Stimulated activated CD4-positive, alpha-beta T cell treated with anti-CD3 and anti-CD28 coated beads, Interleukin-4, amount 100 ng/mL, for 48 hours (primary cell): ENCODE measurements at places on chromosomes 4 and X.
A peak's percentile ranks its signal among the peaks of the same experiment; 100 is the strongest.

DNA sequence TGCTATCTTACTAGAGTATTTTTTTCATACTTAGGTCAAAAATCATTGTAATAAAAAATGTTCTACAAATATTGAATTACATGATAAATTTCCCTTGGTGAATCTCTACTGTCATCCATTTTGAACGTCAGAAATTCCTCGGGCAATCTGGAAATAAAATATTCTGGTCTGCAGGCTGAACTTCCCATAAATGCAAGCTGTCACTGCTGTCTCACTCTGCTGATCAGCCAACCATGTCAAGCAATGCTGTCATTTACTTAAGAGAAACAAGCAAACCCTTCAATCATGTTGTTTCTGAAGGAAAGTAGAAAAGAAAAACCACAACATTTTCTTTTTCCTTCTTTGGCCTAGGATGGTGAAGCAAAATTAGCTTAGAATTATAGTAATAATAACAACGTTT is 514.2 kb upstream of the GALNT7 start:
- DNase-seq, result no peak

- DNase-seq, result no peak
These were observed 14.9 kb downstream of the USP26 start for GRCh38 chrX:133081990-133082389.

GRCh38 chrX:6292599-6292998 is 63.9 kb upstream of the NLGN4X start:
- DNase-seq, result no peak

GRCh38 chr4:170610434-170610833 is 520.7 kb upstream of the AADAT start:
- no peak for DNase-seq

DNA sequence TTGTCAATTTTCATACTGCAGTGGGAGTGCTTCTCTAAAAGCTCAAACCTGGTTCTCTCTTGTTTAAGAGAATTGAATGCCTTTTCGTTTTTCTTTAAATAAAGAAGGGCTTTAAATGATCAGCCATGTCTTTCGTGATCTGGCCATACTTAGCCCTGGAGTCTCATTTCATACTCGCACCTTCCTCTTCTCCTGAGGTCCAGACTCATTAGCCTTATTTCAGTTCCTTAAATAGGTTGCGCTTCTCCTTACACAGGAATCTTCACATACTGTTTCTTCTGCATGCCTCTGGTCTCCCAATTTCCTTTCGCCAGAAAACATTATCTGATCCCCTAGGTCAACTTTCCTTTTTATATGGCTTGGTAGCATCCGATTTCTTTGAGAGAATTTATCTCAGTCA is 565.6 kb upstream of the TENM3 start:
- DNase-seq, result no peak

GRCh38 chrX:49162620-49163019 is at the start of gene MAGIX:
TSS of gene MAGIX (plus strand) at chrX:49162758. CDS start at chrX:49162890, 132 bp downstream.
- DNase-seq, result no peak

DNA sequence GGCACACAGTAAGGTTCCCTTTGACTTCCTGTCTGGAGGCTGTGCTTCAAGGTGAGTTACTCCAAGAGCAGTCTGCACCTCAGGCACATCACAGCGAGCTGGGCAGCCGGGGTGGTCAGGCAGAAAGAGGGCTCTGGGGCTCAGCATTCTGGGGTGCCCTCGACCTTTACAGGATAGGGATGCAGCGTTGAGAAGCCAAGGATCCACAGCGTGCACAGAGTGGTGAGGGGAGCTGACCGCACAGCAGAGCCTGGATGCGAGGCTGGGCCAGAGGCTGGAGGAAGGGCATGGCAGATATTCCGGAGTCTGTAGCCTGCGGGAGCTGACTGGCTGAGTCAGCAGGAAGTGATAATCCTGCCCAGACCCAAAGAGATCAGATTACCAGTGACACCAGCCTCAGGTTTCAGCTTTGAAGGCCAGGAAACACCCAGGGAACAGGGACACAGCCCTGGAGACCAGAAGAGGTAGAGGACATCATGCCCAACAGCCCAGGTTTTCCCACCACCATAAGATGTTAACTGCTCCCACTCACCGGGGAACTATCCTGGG is 38.4 kb upstream of the PDLIM3 start:
- no peak for DNase-seq

GRCh38 chrX:46408553-46409407 is 136.4 kb downstream of the ZNF674 start:
- peak; percentile 68 for DNase-seq

DNA sequence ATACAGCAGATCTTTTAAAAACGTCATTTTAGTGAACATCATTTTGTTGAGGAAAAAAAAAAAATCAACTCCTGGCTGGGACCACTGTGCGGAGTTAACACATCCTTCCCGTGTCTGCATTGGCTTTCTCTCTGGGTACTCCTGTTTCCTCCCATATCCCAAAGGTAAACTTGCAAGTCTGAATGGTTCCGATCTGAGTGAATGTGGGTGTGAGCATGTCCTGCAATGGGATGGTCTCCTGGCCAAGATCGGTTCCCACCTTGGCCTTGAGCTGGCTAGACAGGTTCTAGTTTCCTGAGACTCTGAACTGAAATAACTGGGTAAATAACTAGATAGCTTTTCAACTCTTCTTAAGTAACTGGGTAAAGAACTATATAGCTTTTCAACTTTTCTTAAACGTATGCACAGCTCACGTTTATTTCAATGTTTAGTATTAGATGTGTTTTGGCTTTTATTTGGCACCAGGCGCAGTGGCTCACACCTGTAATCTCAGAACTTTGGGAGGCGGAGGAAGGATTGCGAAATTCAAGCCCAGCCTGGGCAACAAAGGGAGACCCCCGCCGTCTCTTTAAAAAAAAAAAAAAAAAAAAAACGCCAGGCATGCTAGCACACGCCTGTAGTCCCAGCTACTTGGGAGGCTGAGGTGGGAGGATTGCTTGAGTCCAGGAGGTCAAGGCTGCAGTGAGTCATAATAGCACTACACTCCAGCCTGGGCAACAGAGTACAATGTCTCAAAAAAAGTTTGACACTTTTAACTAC is 14.0 kb downstream of the RBMX start:
- no peak for DNase-seq

GRCh38 chrX:153945956-153946943 is 1.8 kb upstream of the RENBP start:
- DNase-seq, result no peak

DNA sequence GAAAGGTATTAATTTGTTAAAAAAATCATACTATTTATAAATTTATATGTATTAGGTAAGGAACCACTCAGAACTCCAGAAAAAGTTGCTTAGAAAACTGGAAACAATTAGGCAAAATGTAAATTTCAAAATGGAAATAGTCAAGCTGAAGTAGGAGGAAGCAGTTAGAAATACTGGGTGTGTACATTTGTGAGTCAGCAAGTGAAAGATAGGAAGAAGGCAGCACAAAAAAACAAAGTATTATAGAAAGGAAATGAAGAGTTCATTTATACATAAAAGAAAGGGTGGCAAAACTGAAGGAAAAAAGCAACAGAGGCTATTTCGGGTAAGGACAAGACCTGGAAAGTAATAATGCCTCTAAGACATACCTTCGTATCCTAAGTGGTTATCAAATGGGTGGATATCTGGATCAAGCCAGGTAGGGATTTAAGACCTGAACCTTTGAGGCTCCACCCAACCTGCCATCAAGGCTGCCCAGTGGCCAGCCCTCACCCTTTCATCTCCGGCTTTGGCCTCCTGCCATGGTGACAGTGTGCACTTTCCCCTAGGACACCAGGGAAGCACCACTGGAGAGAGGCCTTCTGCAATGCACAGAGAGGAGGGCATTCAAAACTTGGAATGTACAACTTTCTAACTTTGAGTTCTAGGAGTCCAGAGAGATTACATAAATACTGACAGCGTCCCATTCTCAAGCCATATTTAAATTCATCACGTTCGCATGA is at the start of gene LRRC66:
TSS of gene LRRC66 (minus strand) at position 428 of the 722 bp plus-strand sequence. CDS start 2,750 bp downstream, outside the sequence.
- no peak for DNase-seq

GRCh38 chr4:76326515-76326914 is 20.0 kb downstream of the STBD1 start:
- DNase-seq, result no peak

DNA sequence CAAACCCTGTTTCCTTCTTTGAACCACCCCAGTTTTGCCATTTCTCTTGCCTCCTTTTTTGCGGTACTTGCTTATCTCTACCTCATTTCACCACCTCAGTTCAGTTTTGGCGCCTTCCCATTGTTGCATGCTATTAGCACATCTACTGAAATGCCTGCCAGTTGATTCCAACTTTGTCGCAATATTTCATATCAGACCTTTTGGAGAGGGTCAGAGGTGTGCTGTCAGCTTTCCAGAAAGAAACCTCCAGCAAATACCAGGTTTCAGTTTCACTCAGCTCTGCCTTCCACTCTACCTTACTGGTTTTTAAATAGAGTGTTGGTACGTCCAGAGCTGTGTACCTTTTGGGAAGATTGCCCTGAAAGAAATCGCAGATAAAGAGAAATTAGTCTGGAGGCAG is 91.9 kb upstream of the CPEB2 start:
- no peak for DNase-seq

DNA sequence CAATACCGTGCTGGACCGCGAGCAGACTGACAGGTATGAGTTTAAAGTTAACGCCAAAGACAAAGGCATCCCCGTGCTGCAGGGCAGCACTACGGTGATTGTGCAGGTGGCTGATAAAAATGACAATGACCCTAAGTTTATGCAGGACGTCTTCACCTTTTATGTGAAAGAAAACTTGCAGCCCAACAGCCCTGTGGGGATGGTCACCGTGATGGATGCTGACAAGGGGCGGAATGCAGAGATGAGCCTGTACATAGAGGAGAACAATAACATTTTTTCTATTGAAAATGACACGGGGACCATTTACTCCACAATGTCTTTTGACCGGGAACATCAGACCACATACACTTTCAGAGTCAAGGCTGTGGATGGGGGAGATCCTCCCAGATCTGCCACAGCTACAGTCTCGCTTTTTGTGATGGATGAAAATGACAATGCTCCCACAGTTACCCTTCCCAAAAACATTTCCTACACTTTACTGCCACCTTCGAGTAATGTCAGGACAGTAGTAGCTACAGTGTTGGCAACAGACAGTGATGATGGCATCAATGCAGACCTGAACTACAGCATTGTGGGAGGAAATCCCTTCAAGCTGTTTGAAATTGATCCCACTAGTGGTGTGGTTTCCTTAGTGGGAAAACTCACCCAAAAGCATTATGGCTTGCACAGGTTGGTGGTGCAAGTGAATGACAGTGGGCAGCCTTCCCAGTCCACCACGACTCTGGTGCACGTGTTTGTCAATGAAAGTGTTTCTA is 3.2 kb downstream of the PCDH7 start:
- no peak for DNase-seq

GRCh38 chrX:52082578-52082977 is 13.6 kb upstream of the MAGED4B start:
- DNase-seq, result no peak

- no peak for DNase-seq
These were observed 43.6 kb upstream of the SPP1 start for GRCh38 chr4:87931932-87932331.

- no peak for DNase-seq
These were observed 126.1 kb upstream of the DCLK2 start for GRCh38 chr4:149952101-149952500.

DNA sequence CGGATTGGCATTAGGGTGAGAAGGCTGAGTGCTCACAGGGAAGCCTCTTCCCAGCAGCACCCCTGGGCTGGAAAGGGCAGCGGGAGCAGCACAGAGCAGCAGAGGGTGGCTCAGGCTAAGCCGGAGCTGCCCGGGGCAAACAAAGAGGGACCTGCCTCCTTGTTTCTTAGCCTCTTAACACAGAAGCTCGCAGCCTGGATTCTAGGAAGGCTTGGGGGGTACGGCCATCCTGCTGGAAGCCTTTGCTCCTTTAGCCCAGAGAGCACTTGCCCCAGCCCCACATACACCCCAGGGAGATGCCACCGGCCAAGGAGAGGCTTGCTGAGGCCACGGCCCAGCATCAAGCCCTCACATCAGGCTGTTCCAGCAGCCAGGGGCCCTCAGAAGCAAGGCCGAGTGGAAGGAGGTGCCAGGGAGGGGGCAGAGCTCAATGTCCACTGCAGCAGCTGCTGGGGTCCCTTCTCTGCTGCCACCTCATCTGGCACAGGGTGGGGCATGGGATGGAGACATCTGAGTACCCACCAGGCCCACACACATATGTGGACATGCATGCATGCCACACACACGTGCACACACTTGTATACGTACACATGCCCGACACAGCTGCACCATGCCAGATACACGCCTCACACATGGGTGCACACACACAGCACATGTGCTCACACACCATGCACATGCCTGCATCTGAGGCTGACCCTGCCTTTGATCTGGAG is 20.3 kb upstream of the SPON2 start:
- no peak for DNase-seq

- DNase-seq, result no peak
These were observed 73.3 kb downstream of the FRYL start for GRCh38 chr4:48706736-48707135.

GRCh38 chrX:1390621-1391369 is 1.1 kb downstream of the SLC25A6 start:
- DNase-seq, result no peak

DNA sequence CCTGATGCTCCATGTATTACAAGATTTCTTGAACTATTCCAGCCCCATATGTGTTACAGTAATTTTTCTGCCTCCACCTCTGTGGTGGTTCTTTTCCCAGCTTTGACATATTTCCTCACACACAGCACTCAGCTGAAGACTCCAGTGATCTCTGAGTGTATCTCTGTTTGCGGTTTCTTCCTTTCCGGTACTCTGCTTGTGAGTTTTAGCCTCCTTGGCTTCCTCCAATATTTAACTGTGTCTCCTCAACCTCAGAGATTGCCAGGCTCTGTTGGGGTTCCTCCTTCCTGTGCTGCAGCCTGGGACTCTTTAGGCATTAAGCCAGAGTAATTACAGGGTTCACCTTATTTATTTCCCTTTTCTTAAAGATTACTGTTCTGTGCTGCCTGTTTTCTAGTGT is 73.2 kb downstream of the NFKB1 start:
- no peak for DNase-seq

DNA sequence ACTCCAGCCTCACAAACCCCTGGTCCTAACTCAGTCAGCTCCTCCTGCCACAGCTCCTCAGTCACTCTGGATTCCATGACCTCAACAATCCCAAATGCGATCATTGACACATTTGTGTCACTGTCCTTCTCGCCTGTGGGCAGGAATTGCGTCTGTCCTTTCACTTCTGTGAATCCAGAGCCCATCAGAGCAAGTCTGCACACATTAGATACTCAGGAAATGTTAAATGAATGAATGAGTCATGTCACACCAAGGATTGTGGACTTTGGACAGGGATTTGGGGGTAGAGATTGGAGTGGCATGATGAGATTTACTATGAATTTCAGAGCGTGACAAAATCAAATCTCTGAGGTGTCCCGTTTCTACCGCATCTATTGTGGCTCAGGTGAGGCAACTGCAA is 11.8 kb upstream of the CLDN24 start:
- DNase-seq, result no peak

DNA sequence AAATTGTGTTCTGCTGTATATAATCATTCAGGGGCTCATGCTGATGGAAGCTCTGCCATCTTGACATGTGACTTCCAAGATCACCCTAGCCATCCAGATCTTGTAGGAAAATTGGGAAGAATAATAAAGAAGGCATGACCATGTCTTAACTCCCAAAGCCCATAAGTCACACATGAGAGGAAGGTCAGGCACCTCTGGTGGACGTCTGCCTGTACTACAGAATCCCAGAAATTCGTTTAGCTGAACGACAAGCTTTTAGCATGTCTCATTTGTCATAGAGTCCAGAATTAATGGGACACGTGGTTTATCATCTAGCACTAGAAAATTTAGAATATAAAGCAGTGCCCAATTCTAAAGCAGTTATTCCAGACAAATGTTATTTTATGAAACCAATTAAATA is 212.7 kb downstream of the CENPC start:
- no peak for DNase-seq

GRCh38 chr4:60885011-60885410 is 315.1 kb upstream of the ADGRL3 start:
- DNase-seq, result no peak
